ENCODE measurements at places on chromosomes 2 and 18.

DNA sequence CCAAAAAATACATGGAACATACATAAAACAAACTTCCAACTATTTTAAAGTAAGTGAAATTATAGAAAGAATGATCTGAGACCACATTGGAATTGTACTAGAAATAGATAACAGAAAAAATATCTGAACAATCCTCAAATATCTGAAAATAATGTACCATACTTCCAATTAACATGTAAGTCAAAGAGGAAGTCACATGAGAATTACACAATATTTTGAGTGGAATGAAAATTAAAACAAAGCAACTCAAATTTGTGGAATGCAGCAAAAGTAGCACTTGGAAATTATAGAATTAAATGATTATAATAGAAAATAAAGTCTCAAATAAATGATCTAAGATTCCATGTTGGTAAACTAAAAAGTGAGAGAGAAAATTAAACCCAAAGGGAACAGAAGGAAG is 38.3 kb upstream of the CTIF start:
- DNase-seq: no peak

GRCh38 chr2:28970464-28971160 is 10.5 kb upstream of the TOGARAM2 start:
- DNase-seq: no peak

DNA sequence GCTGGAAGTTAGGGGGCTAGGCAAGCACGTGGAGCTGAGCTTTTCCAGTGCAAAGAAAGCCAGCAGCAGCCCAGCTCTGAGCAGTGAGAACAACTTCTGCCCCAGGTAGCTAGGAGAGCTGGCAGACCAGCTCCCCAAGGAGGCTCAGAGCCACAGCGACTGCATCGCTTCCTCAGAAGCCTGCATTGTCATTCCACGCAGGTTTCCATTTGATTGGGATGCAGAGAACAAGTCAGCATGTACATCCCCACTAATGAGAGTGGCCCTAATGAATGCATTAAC is 45.1 kb downstream of the C1QL2 start:
- DNase-seq: no peak

GRCh38 chr2:24342110-24342910 is 18.0 kb downstream of the ITSN2 start:
- DNase-seq: no peak

DNA sequence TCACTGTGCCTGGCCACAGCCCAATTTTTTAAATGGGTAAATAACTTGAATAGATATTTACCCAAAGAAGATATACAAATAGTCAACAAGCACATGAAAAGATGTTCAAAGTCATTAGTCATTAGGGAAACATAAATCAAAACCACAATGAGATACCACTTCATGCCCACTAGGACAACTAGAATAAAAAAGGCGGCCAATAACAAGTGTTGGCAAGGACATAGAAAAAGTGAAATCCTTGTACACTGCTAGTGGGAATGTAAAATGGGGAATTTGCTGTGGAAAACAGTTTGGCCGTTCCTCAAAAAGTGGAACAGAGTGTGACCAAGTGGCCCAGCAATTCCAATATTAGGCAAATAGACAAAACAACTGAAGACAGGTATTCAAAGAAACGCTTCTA is 270.1 kb downstream of the TFCP2L1 start:
- no peak for DNase-seq

DNA sequence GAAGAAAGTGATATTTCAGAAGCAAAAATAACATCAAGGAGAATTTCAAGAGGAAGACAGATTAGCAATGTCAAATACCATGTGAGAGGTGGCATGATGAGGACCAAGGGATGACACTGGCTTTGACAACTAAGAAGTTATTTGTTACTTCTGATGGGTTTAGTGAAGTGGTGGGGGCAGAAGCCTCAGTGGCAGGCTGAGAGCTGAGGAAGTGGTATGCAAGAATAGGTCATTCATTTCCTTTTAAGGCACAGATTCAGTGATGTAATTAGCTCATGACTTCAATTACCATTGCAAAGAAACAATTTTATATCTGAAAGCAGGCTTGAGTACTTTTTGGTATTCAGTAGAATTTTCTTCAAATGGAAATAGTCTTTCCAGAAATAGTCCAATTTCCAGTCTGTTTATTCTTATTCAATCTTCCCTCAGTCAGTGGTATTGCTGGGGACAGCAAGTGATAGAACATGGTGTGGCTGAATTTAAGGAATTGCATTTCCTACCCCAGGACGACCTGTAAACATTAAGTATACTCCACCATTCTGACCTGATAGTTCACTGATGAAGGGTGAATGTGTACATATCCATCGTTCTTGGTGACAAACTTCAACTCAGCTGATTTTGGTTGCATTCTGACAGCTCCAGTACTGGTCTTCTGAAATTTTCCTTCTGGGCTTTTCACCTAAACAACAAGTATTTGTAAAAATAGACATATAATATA is 28.2 kb downstream of the GEMIN6 start:
- DNase-seq: no peak

- no peak for DNase-seq
Measured at GRCh38 chr18:56100090-56100722, 512.2 kb upstream of the TCF4 start.

- no peak for DNase-seq
Measured at GRCh38 chr18:5964996-5965395, 69.7 kb upstream of the TMEM200C start.

DNA sequence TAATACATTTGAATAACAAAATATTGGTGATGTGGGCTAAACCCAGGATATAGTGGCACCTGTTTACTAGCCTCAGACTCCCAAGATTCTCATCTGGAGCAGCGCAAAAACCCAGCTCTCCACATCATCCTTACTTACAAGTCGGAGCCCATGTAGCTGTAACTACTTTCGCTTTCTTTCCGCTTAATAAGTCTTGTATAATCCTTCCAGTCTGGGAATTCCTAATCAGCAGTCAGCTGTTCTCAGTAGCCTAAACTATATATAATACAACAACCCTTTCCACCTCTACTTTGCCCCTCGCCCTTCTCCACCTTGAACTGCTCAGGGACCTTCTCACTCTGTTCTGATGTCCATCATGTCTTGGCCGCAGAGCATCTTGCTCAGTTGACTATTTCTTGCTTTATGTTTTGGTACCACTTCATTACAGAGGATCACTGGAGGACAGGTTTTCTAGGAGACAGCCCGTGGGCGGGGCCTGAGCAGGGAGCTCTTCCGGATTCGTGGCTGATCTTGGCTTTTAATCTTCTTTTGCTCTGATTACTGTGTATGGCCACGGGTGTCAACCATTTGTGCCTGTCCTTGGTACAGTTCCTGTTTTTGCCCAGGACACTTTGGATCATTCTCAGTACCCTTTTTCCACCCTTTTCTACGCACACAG is 119.9 kb upstream of the SERTAD2 start:
- DNase-seq: no peak

DNA sequence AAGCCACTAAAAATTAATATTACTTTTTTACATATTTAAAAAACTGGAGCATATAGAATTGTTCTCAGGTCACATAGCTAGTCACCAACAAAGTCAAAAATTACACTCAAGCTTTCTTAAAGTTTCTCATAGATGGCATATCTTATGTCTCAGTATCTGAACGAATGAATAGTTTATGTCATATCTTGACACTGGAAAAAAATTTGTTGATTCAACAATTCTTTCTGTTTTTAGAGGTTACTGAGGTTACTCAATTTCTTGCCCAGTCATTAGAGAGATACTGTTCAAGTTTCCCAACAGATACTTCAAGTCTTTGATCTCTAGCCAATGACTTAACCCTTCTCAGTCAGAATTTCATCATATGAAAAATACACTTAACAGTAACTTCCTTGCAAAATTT is 113.1 kb upstream of the XIRP2 start:
- no peak for DNase-seq

DNA sequence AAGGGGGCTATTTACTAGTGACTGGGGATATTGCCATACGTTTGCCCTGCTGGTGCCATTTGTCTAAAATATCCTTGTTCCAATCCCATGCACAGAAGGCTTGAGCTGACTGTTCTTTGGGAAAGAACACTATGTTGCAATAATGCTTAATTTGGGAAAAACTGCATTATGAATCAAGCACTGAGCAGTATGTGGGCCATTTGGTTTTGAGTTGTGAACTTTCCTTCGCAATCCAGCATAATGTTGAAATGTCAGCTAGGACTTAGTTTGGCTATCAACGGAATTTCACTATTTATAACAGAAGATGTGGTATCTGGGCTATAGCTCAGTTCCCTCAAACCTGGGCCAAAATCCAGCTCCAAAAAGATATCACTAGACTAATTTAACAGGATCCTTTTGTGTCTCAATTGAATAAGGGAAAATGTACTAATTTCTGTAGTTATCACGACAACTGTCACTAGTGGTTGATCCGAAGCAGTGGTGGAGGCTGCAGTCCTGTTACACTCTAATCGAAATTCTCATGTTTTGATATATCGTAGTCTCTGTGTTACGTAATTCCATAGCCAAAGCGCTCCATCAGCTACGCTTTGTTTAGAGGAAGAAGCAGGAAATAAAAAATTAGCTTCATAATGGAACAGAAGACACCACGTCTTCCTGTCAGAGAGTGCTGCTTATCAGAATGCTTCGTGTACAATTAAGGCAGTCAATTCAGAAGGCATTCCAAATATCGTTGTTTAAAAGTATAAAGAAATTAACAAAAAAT is 686.8 kb upstream of the SALL3 start:
- no peak for DNase-seq

- no peak for DNase-seq
Measured at GRCh38 chr2:203097735-203098134, 83.1 kb downstream of the NBEAL1 start.

- no peak for DNase-seq
Measured at GRCh38 chr2:169069341-169069740, at the start of gene DHRS9. DHRS9 (plus strand) TSS chr2:169069563; CDS start chr2:169081582, 12,019 bp downstream.

DNA sequence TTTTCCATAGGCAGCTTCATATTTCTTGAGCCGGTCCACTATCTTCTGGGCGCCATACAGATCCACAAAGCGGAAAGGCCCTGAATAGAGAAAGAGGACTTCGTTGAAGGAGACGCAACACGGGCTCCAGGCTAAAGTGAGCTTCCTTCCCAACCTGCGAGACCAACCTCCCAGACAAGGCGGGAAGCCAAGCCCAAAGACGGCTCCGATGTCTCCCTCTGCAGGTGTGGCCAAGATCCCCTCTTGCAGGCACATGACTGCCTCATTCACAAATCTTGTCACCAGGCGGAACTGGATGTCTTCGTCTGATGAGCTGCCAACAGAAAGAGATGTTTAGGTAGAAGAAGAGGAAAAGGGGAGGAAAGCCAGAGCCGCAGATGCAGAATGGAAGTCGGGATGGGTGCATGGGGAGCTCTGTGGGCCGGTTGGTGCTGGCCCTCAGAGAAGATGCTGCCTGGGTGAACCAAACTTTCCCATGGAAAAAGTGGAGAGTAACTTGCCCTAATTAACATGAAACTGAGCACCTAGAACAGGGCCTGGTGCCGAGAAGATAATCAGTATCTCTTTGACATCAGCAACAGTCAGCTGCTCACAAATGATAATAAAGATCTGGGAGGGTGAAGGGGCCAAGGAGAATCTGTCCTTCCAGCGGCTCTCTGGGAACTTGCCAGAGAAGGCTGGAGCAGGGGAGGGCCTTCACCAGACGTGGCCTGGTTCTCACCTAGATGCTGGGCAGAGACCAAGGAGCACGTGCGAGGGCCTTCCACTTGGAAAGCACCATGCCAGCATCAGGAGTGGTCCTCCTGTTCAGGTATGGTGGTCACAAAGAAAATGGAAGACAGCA is 18.6 kb downstream of the GAREM2 start:
- DNase-seq: no peak

- no peak for DNase-seq
Measured at GRCh38 chr2:55232863-55233657, 572 bp downstream of the RPS27A start.

DNA sequence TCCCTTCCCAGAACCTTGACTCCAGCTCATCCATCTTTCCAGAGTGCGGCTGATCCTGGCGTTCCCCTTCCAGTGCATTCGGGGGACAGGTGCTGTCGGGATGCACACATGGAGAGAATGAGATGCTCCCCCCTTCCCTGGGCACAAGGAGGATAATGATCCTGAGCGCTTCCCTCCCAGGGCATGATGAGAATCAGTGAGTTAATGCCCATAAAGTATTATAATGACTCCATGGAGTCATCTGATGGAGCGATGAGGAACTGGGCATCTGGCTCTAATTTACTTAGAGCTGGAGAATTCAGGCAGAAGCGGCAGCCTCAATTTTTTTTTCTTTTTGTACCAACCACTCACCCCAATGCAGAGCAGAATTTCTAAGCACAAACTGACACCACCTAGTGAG is 79.6 kb upstream of the SKOR2 start:
- no peak for DNase-seq

DNA sequence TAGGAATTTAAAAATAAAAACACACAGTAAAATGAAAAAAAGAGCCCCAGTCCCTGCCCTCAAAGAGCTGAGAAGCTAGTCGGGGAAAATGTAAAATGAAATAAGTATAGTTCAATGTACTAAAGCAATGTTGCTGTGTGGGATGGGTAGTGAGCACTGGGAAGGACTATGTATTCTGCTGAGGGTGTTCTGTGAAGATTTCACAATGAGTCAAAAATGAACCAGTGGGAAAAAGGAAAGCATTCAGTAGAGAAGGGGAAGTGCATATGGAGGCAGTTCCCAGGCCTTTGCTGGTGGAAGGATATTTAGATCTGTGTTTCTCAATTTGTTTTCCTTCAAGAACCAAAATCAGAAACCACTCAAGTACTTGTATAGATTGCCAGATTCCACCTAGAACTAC is 1094.7 kb upstream of the KLHL29 start:
- DNase-seq: no peak

DNA sequence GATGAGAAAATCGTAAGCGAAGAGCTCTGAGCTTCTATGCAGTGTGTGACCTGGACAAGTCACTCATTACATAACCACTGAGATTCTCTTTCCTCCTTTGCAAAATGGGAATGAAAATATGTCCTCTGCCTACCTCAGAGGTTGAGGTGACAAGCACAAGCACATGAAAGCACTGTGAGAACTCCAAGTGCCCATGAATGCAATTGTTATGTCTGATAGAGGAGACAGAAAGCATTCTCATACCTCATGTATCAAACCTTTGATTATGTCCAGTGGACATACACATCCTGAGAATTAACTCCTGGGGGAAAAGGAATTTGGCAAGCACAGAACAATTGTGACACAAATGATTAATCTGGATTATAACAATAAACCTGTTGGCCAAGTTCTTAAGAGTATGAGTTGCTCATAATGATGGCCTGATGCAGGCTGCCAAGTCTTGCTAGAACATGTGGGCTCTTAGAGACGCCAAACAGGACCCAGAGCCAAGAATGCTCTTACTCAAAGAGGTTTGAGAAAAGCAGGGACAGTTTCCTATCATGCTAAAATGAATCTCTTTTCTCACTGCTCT is 8.5 kb upstream of the RMDN2 start:
- no peak for DNase-seq
